ENCODE measurements at places on chromosomes 6 and 20. TPM values are rescaled to one million over a fixed set of nuclear protein-coding genes. Genes with fewer than 3 reads are reported as not detected.

ID1 gene
- 103 TPM for total RNA-seq

- DNase-seq: no peak
Measured at GRCh38 chr6:113508249-113508648, 348.9 kb upstream of the MARCKS start.

DNA sequence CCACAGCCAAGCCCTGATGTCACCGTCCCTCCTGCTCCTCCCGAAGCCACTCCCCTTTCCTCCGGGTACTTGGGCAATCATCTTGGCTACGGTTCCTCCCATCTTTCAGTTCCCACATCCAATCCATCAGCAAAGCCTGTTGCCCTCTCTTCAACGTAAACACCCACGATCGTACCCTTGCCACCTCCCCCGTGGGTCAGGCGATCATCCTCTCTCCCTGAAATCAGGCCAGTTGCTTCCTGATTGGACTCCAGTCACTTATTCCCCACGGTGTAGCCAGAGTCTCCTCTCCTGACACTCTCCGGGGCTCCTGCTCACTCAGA lies 44.5 kb downstream of the SULF2 start:
- peak; percentile 66 for DNase-seq

RAET1L gene
- total RNA-seq: not detected

- peak; percentile 35 for DNase-seq
Measured at GRCh38 chr6:4133941-4134838, 1.2 kb downstream of the ECI2 start.

DNA sequence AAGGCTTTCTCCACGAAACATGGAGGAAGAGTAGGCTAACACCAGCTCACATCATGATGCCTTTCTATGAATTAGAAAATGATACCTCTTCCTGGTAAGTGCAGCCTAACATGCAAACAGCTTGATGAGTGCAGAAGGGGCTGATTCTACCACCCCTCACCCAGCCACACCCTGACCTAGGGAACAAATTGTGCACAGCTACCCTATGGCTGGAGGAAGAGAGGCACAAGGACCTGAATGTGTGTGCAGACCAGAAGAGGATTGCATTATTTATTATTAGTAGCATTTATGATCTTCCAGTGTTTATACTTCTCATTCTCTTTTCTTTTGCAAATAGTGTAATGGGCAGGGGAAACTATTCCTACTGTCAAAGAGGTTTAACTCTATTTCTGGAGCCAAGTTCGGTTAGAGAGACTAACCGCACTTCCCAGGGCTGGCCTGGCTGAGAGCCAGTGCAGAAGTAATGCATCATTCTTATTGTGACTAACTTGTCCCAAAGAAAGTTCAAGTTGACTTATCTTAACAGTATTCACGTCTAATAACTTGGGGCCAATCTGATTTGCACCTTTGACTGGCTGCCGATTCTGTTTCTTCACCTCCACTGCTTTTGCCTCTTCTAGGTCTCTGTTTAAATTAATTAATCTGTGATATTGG lies 237.5 kb downstream of the CD83 start:
- DNase-seq: peak; percentile 73

DNA sequence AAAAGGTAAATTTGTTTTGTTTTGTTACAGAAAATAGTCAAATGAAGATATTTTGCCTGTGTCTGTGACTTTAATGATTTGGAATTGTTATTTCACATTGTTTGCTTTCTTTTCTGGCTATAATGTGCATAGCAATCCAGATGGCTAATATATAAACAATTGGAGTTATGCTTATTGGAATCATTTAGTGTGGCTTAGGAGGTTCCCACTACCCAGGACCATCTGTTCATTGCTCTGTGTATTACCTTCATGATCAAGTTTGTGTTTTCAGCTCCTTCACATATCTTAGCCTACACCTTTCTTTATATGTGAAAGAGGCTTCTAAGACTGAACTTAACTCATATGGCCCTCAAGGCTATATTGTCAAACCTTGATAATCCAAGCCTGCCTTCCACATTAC lies 232.9 kb downstream of the BCKDHB start:
- DNase-seq: no peak

DNA sequence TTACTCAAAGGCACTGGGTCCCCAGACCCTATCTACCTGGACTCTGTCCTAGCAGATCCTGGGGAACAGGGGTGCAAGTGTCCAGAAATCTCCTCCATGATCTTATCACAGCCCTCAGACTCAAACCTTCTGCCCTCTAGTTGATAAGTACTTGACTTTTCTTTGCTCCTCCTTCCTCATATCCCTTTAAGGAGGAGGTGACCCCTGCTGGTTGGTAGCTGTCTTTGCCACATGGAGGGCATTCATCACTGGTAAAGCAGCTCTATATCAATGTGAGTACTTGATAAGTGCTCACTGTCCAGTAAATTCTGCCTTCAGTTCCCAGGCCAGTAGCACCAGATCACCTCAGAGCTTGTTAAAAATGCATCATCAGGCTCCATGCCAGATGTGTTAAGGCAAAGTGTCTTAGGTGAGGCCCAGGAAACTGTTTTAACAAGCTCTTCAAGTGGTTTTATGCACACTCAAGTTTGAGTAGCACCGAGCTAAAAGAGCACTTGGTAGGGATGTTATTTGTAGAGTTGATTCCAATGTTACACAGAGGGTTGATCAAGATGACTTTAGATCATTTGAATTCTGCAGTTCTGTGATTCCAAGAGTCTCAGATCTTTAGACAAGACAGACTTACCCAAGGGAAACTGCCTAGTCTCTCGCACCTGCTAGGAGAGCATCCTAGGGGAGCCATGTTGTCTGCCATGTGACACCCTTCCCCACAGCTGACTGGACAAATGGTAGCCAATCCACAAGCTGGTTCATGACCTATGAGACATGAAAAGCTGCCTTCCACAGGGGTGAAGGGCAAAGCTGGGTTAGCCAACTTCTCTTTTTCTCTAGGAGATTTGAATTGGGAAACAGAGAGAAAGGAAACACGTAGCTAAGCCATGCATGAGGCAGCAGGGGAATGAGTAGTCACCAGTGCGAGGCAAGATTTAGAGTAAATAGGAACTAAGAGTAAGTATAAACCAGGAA lies 18.6 kb downstream of the TREML2 start:
- DNase-seq: no peak

- DNase-seq: peak; percentile 45
Measured at GRCh38 chr20:38395165-38395564, 40.0 kb downstream of the SNHG17 start.

TGM2 gene
- total RNA-seq: 695 TPM

GRCh38 chr6:158955255-158955654 lies 44.7 kb downstream of the RSPH3 start:
- no peak for DNase-seq

DNA sequence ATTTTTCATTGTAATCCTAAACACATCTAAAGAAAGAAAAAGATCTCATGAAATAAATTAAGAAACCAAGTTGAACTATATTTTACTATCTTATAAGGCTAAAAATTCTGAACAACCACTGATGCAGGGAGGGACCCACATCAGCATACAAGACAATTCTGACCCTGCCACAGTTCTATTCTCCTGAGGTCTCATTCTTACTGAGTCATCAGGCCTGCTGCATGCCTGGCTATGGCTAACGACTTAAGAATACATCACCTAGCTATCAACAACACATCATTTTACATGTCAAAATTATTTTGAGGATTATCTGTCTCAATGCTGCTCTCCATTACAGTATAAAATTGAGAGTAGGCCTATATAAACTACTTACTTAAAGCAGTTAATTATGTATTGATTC lies 52.9 kb downstream of the FBXL4 start:
- DNase-seq: no peak

CRISP3 gene
- total RNA-seq: not detected

DNA sequence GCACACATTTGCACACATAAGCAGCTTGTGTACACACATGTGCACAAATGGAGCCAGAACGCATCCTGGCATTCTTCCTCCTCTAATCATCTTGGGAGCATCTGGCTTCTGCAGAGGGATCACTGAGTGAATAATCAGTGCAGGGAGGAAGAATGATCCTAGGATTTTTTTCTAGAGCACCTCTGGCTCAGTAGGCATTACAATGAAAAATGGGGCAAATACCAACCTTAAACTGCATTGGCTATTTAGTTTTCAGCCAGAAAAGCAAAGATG lies 205.7 kb upstream of the TCF21 start:
- no peak for DNase-seq

NKAIN4 gene
- total RNA-seq: not detected
